A172 (cell line): ENCODE measurements at places on chromosomes 6 and 20.

- DNase-seq: peak; percentile 16
Observed at GRCh38 chr6:79117752-79118151, 39.7 kb upstream of the PHIP start.

- peak; percentile 28 for DNase-seq
Observed at GRCh38 chr20:57711311-57711712, 1.5 kb upstream of the PMEPA1 start.

- DNase-seq: no peak
Observed at GRCh38 chr6:163389354-163389753, 25.2 kb upstream of the QKI start.

- DNase-seq: no peak
Observed at GRCh38 chr6:35725721-35726438, 11.0 kb upstream of the ARMC12 start.

- DNase-seq: no peak
Observed at GRCh38 chr20:4973330-4974097, 27.8 kb downstream of the SLC23A2 start.

DNA sequence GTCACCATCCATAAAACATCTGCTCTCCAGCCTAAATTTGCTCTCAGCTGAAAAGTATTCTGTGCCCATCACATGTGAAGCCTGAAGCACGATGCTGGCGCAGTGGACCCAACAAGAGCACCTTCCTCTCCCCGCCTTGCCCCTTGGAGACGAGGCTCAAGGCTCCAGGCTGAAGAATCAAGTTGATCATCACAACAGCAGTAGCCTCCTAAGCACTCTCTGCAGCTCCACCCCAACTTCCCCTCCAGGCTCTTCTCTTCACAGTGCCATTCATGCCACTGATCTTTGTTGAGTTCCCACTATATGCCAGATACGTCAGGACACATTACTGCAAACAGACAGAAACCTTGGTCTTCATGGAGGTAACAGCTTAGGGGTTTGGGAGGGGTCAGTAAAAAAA is 41.6 kb upstream of the ZNF217 start:
- no peak for DNase-seq

DNA sequence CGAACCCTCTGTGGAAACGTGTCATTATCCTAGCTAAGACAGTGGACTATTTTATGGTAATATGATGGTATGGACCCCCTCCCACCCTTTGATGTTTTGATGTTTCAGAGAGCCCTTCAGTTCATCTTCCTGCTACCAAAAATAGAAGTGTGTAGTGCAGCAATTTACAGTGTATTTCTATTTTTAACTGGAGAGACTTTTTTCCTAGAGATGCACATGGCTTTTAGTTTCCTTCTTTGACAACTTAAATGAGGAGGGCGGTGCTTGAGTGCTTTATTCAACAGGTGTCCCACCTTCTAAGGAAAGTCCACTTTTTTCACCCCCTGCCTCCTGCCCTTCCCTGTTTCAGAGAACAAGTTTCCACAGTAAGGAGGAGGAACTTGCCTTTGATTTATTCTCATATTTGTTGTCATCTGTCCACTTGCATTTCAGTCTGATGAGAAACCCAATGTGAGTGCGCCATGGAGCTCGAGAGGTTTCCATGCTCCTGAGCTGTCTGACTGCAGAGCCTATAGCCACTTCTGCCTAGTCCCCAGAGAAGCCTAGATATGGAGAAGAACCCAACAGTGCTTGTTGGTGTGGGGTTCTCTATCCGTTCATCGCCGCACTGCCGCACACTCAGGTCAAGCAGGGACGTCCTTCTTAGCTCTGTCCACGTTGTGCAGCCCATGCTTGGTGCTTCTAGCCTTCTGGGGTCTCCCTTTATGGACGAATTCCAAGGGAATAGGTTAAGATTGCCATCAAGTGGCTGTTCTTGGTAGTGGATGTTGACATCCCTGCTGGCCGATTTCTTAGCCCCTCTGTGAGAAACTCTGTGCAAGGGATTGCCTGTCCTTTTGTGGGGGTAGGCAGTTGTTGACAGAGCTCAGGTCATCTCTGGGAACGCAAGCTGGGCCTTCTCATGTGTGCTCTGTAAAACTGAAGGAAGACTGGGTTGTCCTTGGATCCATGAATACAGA is 144.2 kb downstream of the JARID2 start:
- peak; percentile 37 for DNase-seq

DNA sequence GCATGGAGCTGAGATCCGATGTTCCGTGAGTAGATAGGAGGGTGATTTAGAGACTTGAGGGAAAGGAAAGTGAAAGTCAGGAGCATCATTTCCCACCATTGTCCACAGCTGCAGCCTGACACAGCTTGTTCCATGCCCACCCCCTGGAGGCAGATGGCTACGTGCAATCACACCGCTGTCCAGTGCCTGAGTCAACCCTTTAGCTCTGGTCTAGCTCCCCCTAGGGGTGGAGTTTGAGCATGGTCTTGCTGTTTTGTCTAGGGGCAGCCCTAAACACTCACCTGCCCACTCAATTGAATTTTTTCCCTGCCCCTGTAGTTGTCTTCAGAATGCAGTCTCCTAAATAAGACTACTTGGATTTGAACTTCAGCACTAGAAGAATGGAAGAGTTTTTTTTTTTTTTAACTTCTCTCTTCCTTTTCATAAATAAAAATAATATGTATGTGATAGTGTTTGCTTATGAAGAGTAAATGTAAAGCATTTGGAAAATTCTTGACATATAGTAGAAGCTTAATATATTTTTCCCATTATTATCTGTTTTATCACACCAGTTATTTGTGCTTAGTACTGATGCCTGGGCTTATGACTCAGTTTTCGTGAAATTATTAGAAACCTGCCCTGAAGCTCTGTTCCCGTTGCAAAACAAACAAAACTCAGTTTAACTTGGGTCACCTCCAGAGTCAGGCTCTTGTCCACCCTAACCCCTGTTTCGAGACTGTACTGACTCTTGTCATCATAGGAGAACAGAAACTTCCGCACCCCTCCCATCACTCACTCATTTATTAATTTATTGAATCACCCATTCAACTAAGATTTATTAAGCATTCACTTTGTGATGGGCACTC is 814.8 kb downstream of the MAFB start:
- peak; percentile 90 for DNase-seq

DNA sequence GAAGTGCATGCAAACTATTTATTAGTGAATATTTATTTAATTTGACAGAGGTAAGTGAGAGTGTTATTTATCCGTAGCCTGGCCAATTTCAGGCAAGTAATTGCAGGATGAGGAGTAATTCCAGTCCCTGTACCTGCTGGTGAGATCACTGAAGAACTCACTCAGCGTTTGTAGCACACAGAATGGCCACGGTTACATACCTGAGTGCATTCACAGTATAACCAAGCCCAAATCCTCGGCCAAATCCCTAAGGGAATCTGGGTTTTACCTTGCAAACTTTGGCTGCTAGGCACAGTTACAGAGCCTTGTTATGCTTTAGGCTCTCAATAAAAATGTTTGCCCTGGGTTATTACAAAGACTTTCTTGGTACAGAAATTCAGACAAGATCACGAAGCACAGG is 93.3 kb downstream of the KCNQ5 start:
- no peak for DNase-seq

GRCh38 chr6:97805596-97805995 is 522.6 kb upstream of the MMS22L start:
- DNase-seq: no peak

DNA sequence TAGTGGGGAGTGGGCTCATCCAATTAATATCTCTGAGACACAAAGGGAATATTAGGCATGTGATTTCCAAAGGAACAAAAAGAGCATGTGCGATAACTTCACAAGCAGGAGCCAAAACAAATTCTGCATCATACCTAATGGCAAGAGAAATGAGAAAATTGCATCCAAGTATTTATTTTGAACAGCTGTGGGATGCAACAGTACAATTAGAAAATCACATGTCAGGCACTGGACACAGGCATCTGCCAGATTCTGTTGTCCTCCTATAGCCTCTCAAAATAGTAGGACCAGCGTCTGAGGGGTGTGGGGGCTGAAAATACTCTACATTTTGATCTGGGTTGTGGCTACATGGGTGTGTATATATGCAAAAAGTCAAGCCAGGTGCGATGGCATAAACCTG is 66.3 kb downstream of the EDN1 start:
- no peak for DNase-seq

GRCh38 chr20:63553933-63554290 is at the start of gene FNDC11:
TSS of gene FNDC11 (plus strand) at chr20:63554159. CDS start at chr20:63555664, 1,505 bp downstream.
- no peak for DNase-seq

DNA sequence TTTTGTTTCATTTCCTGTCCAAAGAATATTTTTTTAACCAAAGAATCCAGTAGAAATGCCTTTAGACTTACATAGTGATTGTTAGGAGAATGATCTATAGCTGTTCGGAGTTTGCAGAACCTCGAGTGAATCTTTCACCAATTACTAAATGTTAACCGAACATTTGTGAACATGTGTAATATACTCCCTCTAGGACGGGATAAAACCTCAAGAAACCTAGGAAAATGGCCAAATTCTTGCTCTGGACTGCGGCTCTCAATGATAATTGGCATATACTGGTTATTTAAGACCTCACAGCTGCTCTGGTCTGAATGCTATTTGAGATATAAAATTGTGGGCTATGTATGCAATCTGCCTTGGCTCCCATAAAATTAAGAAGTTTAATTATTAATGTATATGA is 137.1 kb downstream of the PACRG start:
- DNase-seq: no peak
